Urinary bladder (tissue), 4 donors: ENCODE measurements at places on chromosomes 5 and 9. TPM values are rescaled to one million over a fixed set of nuclear protein-coding genes. Genes with fewer than 3 reads are reported as not detected.
A peak's percentile ranks its signal among the peaks of the same experiment; 100 is the strongest.

PRRX2 gene
- 8.6 TPM for total RNA-seq

PCDHGA3 gene
- 4.6 TPM for total RNA-seq

TMEM8B gene
- total RNA-seq = 4.8 TPM

SIGMAR1 gene
- 18.2 TPM for total RNA-seq

HDAC3 gene
- total RNA-seq = 36.3 TPM

DNA sequence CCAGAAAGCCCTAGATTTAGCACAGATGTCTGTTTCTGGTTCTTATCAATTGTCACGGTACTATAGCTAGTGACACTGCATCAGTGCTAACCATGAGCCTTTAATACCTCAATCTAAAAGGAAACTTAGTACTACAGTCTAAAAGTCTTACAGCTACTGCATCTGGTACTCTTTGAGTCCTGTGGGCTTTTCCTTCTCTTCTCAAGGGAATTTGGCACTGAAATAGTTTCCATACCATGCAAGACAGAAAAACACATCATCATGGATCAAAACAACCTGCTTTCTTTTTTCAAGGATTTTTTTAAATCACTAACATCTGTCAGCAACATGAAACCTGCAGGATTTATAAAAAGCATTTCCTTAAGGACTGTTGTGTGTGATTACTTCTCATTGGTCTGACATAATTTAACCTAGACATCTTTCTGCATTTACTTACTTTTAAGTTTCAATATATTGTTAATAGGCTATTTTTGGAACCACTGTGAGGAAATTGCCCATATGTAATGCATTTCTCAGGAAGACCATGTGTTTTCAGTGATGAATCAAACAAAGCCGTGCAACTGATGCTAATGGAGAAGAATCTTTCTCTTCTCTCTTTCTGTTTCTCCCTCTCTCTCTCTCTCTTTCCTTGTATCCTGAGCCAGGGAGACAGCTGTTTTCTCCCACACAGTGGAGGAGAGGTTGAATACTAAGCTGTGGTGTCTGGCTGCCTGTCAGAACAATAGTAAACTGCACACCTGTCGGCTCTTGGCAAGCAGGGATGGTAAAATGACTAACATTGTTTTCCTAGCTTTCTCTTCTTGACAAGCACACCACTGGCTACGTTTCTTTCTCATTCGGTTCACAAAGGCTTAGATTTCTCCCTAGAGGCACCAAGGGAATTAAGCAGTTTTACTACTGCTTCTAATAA, 273.4 kb downstream of the CSNK1G3 start:
- DNase-seq = peak; percentile 71

DNA sequence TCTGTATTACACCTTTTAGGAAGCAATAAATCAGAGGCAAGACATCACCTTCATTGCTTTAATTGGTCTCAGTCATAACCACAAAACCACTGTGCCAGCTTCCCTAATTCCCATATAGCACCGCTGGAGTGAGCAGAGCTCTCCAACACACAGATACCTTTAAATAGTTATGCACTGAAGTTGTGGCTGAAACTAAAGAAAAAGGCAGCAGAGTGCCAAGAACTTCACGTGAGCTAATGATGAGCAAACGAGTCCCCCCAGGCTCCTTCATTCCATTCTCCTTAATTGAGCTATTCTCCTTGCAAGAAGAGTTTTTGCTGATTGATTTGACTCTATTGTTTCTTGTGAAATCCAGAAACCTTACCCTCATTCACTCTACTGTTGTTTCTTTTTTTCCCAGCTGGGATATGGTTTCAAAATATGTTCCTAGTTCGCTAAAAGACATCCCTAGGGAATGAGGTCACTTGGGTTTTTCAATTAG, 501.5 kb downstream of the SPATA31D1 start:
- no peak for DNase-seq

DNA sequence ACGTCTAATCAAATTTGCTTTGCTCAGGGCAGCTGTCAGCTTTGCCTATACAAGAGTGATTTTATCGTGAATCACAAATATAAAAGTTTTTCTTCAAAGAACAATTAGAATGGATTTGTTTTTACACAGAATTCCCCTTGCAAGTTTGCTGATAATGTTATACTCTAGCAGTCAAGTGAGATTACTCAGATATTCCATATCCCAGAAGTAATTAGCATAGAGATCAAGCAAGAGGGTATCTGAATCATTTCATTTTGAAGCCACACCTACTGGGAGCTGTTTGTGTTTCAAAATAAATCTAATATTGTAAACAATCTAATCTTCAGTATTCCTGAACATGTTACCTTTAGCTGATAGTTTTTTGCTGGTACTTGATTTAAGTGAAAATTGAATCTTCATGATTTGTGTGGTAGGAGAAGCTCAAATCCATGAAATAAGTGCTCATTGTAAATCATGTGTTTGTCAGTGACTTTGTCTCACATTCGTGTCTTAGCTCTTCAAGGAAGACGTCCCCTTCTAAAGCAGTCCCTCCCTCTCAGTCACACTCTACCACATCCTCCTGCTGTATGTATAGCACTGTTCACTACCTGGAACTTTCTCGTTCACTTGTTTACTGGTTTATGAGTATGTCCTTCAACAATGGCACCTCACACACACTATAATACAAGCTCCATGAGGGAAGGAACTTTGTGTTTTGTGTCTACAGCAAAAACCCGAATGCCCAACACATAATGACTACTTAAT, 3.3 kb upstream of the TTC39B start:
- no peak for DNase-seq

- DNase-seq = peak; percentile 26
These were observed 265.5 kb upstream of the ADAMTSL1 start for GRCh38 chr9:18208166-18209059.

HTR1A gene
- total RNA-seq = not detected

GRCh38 chr9:88477300-88477751, 57.7 kb upstream of the NXNL2 start:
- no peak for DNase-seq

- no peak for DNase-seq
These were observed at the start of gene FIBCD1 for GRCh38 chr9:130938652-130939404. Gene FIBCD1, minus strand, starts transcription at chr9:130939247. Its CDS starts 640 bp downstream, at chr9:130938607.

FBN2 gene
- total RNA-seq = 138 TPM

GRCh38 chr5:54415147-54415546, 40.4 kb upstream of the HSPB3 start:
- DNase-seq = no peak

GRCh38 chr9:536597-537511, 304.6 kb upstream of the DMRT1 start:
- no peak for DNase-seq

HCN1 gene
- total RNA-seq = 0.26 TPM
